ENCODE measurements at places on chromosomes 16 and 17.

DNA sequence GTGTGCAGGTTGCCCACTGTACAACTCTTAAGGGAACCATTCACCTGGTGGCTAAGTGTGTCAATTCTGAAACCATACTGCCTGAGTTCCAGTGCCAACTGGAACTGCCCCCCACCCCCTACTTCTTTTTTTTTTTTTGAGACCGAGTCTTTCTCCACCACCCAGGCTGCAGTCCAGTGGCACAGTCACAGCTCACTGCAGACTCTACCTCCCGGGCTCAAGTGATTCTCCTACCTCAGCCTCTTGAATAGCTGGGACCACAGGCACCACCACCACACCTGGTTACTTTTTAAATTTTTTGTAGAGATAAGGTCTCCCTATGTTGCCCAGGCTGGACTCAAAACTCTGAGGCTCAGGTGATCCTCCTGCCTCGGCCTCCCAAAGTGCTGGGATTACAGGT lies 40.4 kb upstream of the DHX8 start:
- DNase-seq = no peak

DNA sequence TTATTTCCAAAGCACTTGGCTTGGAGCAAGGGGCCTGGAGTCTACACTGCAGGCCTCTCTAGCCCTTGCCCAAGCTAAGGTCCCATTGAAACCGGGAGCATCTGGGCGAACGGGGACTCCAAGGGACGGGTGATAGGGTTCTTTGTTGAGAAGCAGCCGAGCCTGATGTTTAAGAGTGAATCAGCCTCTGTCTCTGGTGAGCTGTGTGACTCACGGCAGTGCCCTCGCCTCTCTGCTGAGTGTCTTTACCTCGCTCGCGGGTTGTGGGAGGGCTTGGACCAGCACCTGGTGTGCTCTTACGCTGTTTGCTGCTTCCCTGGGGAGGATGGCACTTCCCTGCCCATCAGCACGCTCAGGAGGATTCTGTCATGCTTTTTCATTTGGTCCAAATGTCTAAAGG lies 1.3 kb downstream of the HGS start:
- no peak for DNase-seq

GRCh38 chr17:76747716-76748363 lies 9.9 kb downstream of the MFSD11 start:
- DNase-seq = no peak

DNA sequence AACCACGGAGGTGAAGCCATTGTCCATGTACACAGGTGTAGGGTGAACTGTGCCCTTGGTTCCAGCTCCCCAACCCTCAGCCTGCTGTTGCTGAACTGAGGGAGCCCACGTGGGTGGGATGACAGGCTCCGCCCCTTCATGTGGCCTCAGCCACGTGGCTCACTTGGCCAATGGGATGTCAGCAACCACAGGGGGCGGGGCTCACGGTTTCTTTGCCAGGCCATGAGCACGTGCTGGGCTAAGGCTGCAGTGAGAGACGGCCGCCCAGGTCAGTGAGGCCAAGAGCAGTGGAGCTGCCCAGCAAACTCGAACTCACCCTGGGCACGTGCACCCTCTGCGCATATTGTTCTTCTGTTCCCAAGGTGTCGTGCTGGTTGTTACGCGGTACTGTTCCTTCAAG lies 282.6 kb downstream of the IRF8 start:
- DNase-seq = no peak

DNA sequence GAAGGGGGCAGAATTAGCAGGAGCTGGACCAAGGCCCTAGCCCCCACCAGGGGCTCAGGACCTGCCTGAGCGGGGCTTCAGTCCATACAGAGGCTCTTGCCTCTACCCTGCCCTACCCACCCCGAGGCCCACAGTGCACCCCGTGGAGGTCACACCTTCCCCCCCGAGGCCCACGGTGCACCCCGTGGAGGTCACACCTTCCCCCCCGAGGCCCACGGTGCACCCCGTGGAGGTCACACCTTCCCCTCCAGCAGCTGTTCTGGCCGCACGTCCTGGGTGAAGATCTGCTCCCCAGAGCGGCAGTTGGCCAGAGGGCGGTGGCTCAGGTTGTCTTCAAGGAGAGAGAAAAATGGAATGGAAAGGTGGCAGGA lies 11.4 kb downstream of the CASKIN2 start:
- DNase-seq = no peak

DNA sequence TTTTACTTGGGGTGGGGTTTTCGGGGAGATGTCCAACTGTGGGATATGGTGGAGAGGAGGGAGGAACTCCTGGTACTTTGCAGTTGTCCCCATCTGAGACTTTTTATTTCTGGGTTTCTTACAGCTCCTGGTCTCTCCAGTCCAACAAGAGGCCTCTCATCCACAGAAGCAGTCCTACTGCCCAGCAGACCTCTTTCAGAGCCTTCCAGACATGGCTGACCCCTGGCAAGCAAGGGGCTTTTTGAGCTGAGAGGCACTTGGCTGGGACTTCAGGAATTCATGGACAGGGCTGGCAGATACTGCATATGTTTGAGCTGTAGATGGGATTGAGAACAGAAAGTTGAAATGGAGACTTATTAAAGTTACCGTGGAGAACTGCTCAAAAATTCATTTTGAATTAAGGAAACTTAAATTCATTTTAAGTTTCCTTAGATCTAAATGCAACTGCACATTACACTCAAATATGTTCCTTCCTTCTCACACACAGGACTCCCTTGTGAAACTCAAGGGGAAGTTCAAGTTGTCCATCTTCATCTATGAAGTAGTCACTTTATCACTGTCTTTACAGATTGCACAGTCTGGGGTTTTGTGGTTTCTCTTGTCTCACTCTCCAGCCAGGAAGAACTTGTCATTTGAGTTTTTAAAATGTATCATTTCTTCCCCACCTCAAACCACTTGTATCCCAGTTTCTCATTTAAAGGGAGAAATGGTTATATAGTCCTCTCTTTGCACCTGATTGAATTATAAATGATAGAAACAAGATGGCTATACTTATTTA lies 1.1 kb downstream of the LASP1NB start:
- DNase-seq = no peak

DNA sequence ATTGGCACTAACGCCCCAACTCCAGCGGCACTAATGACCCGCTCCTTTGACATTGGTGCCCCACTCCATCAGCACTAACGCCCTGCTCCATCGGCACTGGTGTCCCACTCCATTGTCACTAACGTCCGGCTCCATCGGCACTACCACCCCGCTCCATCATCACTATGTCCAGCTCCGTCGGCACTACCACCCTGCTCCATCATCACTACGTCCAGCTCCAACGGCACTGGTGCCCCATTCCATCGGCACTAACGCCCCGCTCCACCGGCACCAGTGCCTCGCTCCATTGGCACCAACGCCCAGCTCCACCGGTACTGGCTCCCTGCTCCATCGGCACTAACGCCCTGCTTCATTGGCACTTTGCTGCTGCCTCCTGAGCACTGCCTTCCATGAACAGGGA lies 7.5 kb downstream of the ZNF213 start:
- DNase-seq = no peak

Measured in T-cell (primary cell).